ENCODE measurements at places on chromosomes 2 and 18.

DNA sequence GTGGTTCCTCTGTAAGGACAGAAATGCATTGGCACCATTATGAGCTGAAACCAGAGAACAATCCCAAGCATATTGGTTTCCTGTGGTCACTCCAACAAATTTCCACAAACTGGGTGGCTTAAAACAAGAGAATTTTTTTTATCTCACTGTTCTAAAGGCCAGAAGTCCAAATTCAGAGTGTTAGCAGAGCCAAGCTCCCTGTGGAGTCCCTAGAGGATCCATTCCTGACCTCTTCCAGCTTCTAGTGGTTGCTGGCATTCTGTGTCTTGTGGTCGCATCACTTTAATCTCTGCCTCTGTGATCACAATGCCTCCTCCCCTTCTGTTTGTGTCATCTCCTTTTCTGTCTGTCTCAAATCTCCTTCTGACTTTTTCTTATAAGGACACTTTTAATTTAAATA is 380.3 kb downstream of the NYAP2 start:
- DNase-seq, result no peak

DNA sequence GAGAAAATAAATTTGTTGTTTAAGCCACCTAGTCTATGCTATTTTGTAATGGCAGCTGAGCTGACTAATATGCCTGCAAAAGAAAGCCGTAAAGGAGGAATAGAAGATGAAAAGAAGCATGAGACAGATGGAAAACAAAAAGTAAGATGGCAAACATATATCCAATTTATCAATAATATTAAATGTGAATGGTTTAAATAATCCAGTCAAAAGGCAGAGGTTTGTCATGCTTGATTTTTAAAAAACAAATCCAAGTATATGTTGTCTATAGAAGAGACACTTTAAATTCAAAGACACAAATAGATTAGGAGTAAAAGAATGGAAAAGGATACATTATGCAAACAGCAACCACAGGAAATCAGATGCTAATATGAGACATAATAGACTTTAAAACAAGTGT is 35.4 kb upstream of the EMILIN2 start:
- DNase-seq, result no peak

DNA sequence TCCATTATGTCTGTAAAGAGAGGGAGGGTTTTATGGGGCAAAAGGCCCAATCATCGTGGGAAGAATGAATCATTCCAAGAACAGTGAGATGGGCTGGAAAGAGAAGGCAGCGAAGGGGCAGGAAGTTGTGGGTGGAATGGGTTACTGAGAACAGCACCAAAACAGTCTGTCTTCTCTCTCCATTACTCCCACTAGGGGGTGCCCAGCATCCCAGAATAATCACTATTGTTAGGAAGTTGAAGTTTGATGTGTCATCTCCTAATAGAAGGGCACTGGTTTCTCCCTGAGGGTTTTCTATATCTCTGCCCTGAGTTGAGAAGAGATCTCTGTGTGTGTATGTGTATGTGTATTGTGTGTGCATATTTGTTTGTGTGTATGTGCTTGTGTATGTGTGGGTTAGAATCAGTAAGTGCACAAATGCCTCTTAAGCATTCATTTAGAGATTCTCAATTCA is 76.6 kb upstream of the MAP4K3 start:
- DNase-seq, result peak; percentile 35

DNA sequence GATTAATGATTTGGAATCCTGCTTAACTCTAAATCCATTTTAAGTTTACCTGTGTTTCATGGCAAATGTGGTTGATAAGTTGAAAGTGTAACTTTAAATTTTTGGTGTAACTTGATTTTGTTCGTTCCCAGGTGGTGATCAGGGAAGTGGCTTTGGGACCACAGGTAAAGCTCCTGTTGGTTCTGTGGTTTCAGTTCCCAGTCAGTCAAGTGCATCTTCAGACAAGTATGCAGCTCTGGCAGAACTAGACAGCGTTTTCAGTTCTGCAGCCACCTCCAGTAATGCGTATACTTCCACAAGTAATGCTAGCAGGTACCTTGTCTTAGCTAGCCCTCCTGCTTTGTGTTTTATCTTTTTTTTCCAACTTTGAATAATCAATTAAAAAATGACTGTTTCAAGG is 62.8 kb downstream of the AGFG1 start:
- DNase-seq, result no peak

DNA sequence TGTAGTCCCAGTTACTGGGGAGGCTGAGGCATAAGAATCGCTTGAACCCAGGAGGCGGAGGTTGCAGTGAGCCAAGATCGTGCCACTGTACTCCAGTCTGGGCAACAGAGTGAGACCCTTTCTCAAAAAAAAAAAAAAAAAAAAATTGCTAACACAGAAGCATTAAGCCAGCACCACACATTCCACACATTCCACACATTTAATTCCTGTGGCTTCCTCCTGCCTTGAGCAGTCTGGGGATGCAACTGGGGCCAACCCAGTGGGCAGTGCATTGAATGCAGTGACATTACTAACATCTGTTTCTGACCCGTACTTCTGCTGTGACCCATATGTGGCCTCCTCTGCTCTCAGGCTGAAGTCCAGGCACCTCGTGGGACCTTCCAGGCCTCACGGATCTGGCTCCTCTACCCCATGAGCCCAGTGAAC is 107.0 kb downstream of the BCL2L11 start:
- peak; percentile 24 for DNase-seq

DNA sequence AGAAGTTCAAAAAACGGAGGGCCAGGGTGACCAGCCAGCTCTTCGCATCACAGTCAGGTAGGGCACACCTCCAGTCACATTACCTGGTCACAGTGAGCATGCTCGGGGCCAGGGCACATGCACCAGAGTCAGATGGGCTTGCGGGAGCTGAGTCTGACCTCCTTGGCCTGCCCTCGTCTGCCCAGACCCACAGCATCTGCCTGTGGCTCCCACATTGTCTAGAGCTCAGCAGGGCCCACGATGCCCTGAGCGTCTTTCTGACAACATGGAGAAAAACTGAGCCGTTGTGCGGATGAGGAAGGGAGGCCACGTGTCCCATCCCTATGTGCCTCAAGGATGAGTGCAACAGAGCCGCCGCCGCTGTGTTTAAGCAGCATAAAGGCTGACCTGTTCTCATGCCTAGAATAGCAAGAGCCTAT is 37.6 kb downstream of the CRACDL start:
- no peak for DNase-seq

DNA sequence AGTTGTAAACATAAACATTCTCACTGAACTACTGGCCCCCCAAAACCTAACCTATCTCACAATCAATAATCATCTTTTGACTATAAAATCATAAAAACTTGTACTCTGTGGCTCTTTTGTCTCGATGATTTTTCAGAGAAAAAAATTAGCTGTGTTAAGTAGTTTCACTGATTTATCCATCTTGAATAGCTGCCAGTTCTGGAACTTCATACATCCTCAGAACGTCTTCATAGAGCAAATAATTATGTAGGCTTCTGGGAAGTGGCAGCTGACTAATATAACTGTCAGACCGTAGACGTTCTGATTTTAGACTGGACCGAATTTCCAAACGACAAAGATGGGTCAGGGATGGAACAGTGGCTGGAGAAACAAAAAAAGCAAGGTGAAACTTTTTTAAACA is 97.3 kb upstream of the CHAC2 start:
- no peak for DNase-seq

All from WTC11 (cell line).